ENCODE measurements at places on chromosomes 13 and 19.

DNA sequence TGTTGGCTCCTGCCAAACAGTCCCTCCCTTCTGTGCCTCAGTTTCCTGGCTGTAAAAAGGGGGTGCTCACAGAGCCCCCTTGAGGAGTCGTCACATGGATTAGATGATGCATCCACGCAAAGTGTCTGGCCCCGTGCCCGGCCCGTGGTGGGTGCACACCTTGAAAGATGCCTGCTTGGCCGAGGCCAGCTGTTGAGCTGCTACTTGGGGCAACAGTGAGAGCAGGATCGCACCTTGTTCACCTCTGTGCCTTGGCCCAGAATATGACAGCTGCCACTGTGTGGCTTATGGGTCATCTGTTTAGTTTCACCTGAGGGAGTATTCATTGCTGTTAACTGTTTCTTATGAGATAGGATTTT lies 17.7 kb downstream of the CRTC1 start:
- no peak for DNase-seq

DNA sequence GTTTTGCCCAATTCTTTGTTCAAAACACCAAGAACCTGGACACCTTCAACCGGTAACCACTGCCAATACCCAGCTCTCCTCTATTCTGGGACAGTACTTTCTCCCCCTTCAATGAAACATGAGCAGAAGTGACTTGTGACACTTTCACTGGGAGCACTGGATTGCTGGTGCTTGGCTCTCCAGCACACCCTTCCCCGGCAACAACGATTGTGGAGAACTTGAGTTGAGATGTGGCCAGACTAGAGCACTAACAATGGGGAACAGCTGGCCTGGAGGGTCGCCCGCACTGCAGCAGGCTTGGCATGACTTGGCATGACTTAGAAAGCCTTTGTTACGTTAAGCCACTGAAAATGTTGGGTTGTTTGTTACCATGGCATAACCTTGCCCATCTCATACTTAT lies 7.5 kb upstream of the B3GLCT start:
- DNase-seq = no peak

DNA sequence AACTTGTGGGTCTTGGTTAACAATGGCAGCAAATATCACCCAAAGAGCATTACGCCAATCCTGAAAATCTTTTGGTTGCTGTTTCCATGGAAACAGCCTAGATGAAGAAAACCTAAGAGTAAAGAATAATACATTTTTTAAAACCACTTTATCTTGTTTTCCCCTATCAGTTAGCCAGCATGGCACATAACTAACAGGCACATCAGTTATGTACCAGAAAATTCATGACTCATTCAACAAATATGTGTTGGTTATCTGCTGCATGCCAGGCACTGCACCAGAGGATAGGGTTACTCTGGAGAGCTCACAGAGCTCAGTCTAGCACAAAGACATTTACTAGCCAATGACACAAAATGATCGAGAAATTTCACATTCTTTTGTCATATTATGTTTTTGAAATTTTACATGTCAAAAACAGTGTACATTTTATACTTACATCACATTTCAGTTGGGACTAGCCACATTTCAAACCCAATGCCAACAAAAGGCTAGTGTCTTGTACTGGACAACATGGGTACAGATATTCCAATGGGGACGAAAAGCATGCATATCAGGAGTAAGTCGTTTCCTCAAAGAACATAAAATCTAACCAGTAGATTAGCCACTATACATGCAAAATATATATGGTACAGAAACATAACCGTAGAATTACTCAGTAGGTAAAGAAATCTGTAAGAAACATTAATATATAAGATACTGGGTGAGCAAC lies 20.3 kb downstream of the LNX2 start:
- DNase-seq = peak; percentile 27

- no peak for DNase-seq
Measured at GRCh38 chr13:33787051-33787591, 30.8 kb upstream of the RFC3 start.

GRCh38 chr19:35508129-35508528 lies 5.3 kb downstream of the DMKN start:
- no peak for DNase-seq

- DNase-seq = no peak
Measured at GRCh38 chr19:30450835-30451321, 78.7 kb downstream of the ZNF536 start.

- DNase-seq = no peak
Measured at GRCh38 chr19:56991912-56992311, 127.9 kb upstream of the USP29 start.

- no peak for DNase-seq
Measured at GRCh38 chr19:19489804-19490204, 25.5 kb downstream of the TSSK6 start.

GRCh38 chr13:71290963-71291841 lies 575.8 kb downstream of the DACH1 start:
- DNase-seq = no peak

DNA sequence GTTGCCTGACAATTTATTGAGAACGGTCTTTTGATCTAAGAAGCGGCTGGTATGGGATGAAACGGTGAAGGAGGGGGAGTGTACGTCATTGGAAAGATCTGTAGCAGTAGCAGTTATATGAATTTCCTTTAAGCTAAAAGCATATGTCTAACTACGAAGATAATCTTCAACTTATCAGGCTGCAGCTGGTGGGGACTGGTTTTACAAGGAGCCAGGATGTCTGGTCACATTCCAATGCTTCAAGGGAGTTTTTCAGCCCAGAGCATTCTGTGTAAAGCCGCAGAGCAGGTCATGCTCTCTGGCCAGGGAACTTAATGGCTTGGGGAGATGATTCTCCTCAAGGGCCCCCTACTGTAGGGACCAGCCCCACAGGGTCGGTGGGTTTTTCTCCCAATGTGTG lies 29.2 kb downstream of the CLEC4M start:
- DNase-seq = peak; percentile 78

DNA sequence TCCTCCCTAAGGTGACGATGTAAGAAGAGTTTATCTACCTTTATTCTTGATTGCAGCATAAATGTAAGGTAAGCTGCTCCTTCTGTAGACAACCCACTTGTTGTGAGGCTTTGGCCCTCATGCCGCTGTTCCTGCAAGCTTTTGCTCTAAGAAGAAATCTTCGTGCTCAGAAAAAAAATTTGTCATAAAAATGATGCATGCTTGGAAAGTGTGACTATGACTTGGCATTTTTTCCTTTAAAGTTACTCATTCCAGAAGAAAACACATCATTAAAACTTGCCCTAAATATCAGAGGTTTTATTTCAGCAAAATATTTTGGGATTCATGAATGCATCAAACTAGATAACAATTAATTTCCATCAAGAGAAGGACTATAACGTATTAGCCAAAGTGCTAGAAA lies 39.8 kb downstream of the KCTD12 start:
- DNase-seq = no peak

GRCh38 chr19:1270854-1271527 lies 1.9 kb downstream of the CIRBP start:
- DNase-seq = no peak

- no peak for DNase-seq
Measured at GRCh38 chr13:34159946-34160345, 342.0 kb downstream of the RFC3 start.

GRCh38 chr19:1489463-1490310 lies 463 bp downstream of the PCSK4 start:
- no peak for DNase-seq

DNA sequence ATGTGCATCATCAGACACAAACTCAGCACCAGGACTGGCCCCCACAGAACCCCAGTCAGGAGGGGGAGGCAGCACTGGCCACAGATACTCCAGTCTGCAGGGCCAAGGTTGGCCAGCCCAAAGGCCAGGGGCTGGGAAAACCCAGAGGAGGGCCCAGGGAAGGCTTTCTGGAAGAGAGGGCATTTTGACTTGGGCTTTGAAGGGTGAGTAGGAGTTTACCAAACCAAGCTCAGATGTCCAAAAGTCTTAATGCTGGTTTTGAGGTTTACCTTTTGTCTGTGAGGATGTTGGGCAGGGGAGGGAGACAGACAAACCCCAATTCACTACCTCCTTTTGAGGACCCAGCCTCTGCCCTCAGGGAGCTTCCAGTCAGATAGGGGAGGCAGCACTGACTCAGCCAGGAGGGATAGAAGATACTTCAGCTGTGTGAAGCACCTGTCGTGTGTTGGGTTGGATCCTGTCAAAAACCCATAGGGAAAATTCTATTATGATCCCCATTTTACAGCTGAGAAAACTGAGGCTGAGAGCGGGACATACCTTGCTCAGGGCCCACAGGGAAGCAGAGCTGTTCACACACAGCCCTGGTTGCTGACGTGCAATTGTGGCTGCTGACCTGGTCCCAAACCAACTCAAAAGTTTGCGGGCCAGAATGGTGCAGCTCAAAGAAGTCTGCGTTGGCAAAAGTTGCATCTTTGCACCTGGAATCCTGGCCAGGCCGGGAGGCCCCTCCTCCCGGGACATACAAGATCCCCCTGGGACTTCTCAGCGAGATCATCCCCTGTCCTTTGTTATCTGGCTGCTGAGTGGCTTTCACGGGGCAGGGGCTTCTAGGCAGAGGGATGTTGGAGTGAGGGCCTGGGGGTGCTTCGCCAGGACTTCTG lies 13.1 kb downstream of the CILP2 start:
- no peak for DNase-seq

- DNase-seq = no peak
Measured at GRCh38 chr19:16373532-16373931, 48.9 kb downstream of the KLF2 start.

- DNase-seq = no peak
Measured at GRCh38 chr13:74770361-74770760, 636.2 kb upstream of the KLF12 start.

DNA sequence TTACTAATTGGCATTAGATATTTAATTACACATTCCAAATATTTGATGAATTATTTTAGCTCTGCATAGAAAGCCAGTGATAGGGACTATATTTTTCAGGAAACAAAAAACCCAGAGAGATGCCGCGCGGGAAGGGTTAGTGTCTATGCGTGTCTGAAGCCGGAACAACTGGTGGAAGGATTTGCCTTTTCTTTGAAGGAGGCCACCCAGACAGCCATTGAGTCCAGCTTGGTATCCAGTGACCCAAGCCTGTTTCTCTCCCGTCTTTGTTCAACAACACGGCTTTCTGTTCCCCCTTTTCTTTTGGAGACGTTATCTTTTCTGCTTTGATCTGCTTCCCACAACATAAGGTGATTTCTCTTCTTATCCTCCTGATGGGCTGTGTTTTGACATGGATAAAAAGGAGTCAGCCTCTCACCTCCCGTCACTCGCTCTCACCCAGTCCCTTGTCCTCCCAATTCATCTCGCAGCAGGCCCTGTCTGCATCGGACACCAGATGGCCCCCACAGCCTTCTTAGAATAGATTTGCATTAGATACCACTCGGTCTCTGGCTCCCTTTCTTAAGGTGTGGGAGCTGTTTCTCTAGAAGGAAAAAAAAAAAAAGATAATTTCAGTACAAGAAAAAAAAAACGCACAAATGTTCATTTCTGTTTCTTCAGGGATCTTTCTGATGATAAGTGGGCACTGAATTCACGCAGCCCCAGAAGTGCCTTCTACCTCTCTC lies 361.8 kb downstream of the ZNF536 start:
- DNase-seq = no peak

- DNase-seq = peak; percentile 91
Measured at GRCh38 chr19:38736413-38737280, 7.6 kb downstream of the CAPN12 start.

GRCh38 chr13:27014406-27015359 lies 156.9 kb downstream of the USP12 start:
- no peak for DNase-seq

GRCh38 chr19:32708457-32708856 lies 11.1 kb upstream of the TDRD12 start:
- DNase-seq = no peak

DNA sequence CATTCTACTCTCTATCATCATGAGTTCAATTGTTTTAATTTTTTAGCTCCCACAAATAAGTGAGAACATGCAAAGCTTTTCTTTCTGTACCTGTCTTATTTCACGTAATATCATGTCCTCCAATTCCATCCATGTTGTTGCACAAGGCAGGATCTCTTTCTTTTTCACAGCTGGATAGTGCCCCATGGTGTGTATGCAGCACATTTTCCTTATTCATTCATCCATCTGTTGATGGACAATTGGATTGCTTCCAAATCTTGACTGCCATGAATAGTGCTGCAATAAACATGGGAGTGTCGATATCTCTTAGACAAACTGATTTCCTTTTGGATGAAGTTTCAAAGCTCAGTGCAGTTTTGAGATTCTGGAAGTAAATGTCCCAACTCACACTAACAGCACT lies 326.9 kb downstream of the FGF9 start:
- DNase-seq = no peak

DNA sequence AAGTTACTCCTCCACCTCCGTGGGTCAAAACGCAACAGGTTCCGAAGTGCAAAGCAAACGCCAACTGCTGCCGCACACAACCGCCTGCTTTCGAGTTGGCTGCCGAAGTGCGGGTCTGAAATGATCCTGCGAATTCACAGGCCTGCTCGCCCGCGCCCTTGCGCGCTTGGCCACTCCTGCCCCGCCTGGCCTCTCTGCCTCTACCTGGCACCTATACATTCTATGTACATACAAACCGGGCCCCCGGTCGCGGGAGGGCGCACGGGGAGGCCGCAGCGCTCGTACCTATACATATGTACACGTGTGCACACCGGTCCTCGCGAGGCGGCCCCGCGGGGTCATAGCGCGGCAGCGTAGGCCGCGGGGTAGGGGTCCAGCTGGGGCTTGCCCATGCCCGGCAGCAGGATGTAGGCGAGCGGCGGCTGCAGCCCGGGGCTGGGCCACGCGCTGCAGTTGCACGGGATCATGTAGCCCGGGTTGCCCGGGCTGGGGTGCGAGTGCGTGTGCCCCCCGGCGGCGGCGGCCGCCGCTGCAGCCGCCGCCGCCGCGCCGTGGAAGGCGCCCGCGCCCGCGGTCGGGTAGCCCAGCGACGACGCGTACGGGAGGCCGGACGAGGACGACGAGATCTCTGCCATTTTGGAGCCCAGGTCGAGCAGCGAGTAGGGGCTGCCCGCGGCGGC lies 1.3 kb downstream of the SOX21 start:
- no peak for DNase-seq

Data from Caco-2 (cell line).